ENCODE measurements at places on chromosomes 3 and 15.

- DNase-seq, result no peak
Measured at GRCh38 chr3:38643090-38643489, 6.4 kb downstream of the SCN5A start.

GRCh38 chr15:74179983-74180880 lies 6.7 kb downstream of the ISLR start:
- DNase-seq, result no peak

DNA sequence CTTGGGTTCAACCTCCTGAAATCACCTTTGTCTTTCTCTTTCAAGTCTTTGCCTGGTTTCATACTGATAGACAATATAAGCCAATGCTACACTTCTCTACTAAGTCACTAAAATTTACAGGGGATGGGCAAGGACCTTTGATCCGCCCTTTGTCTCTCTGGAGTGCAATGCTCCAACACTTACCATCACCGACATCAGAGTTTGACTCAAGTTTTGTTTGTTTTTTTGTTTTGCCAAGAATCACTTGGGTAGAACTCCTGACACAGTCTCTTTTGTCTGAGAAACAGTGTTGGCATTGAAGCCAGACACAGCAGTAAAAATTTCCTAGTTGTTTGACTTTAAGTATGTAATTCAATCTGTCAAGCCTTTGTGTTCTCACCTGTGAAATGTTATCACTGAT lies 29.3 kb downstream of the NFKBIZ start:
- no peak for DNase-seq

DNA sequence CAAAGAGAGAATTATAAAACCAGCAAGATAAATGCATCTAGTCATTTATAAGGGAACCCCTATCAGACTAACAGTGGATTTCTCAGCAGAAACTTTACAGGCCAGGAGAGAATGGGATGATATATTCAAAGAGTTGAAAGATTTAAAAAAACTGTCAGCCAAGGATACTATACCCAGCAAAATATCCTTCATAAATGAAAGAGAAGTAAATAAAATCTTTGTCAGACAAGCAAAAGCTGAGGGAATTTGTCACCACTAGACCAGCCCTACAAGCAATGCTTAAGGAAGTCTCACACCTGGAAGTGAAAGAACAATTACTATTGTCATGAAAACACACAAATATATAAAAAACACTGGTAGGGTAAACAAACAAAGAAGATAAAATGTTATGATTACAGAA lies 113.4 kb upstream of the FAM3D start:
- DNase-seq, result no peak

- DNase-seq, result peak; percentile 61
Measured at GRCh38 chr15:90142216-90143165, 40.2 kb upstream of the IDH2 start.

DNA sequence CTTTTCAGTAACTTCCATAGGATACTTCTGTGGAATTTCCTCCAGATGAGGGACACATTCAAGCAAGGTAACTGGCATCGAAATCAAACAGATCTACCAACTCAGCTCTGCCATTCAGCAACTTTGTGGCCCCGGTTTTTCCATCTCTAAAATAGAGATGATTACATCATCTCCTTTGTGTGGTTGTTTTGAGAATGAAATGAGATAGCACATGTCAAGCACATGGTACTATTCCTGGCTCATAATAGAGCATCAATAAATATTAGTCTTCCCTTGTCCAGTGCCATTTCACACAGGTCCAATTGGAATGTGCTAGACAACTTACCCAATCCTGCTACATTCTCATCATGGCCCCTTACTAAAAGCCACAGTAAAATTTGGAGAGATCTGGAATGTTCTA lies 24.2 kb upstream of the TM4SF4 start:
- DNase-seq, result no peak

DNA sequence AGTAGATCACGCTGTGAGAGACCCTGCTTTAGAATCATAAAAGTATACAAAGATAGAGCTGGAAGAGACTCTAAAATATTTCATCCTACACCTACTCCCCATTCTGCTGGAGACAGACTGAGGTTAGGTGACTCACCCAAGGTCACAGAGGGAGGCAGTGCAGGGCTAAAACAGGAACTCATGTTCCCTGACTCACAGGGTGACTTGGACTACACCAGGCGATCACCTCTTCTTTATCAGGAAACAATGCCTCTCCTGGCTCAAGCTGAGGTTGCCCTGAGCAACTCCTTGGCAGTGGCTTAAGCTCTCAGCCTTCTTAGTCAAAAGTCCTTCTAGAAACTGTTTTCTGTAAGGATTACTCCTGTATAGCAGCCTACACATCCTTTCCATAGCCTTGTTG lies 26.4 kb upstream of the TNFAIP8L3 start:
- no peak for DNase-seq

DNA sequence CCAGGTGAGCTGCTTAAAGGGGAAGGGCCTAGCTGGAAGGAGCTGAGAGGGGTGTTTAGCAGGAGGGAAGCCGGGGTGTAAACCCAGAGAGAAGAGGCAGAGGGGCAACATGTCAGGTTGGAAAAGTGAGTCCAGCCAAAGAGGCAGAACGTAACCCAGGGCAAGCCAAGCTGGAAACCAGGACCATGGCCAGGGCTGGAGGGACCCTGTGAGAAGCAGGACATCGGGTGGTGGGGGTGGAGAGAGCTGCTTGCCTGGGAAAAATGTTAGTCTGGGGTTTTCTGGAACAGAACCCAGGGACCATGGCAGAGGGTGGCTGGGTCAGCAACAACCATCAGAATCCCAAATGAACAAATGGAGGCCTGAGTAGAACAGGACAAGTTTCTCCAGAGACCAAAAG lies 32.6 kb downstream of the SEMA5B start:
- DNase-seq, result no peak

DNA sequence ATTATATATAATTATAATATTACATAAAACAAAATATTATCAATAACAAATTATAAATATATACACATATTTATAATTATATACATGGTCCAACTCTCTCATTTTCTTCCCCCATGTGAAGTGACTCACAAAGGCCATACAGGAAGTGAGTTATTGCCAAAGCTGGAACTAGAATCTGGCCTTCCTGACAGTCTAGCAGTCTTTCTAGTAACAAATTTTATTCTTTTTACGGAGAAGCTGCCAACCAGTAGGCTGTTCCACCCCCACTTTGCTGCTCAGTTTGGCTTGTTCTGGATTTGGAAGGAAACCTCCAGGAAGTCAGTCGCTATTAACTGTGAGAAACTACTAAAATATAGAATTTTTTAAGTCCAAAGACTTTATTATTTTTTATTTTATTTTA lies 79.6 kb downstream of the DHX36 start:
- no peak for DNase-seq

DNA sequence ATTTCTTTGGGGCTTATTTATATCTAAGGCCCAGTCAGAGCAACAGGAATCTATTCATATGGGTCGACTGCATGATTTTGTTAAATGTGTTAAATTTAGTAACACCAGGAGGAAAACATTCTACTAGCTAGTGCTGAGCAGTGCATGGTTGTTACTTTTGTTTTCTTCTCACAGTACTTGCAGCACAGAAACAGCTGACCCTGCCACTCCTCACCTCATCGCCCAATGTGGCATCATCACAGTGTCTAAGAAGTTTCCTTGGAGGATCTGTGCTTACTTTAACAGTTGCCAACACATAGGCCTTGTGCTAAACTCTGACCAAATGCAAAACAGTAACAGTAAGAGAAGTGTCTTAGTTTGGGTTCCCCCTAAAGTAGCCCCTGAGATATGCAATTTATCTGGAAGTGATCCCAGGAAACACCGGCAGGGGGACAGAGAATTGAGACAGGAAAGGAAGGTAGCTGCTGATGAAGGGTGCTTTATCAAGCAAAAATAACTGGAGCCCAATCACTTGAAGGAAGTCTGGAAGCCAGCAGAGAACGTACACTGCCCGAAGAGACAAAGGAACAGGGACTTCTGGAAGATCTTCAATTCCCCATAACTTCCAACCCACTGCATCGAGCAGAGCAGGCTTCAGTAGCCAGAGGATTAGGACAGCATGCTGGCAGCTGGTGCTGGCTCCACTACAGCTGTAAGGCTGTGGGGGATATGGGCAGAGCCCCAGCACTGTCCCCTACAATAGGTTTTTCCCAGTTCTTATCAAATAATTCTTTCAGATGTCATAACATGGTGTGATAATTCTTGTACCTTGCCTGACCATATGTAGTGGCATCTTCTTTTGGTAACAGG lies 36.0 kb upstream of the ULK4 start:
- no peak for DNase-seq

- DNase-seq, result no peak
Measured at GRCh38 chr3:25074149-25074548, 353.9 kb upstream of the RARB start.

DNA sequence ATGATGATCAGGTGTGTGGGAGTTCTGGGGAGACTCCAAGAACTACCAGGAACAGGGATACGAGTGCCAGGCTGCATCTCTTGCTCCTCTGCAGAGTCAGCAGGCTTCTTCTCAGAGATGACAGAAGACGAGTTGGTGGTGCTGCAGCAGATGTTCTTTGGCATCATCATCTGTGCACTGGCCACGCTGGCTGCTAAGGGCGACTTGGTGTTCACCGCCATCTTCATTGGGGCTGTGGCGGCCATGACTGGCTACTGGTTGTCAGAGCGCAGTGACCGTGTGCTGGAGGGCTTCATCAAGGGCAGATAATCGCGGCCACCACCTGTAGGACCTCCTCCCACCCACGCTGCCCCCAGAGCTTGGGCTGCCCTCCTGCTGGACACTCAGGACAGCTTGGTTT lies 7.9 kb downstream of the PRRT3 start:
- no peak for DNase-seq

GRCh38 chr3:143167969-143168854 lies 48.6 kb downstream of the CHST2 start:
- no peak for DNase-seq

GRCh38 chr15:79682285-79682684 lies 214.5 kb downstream of the MTHFS start:
- no peak for DNase-seq

DNA sequence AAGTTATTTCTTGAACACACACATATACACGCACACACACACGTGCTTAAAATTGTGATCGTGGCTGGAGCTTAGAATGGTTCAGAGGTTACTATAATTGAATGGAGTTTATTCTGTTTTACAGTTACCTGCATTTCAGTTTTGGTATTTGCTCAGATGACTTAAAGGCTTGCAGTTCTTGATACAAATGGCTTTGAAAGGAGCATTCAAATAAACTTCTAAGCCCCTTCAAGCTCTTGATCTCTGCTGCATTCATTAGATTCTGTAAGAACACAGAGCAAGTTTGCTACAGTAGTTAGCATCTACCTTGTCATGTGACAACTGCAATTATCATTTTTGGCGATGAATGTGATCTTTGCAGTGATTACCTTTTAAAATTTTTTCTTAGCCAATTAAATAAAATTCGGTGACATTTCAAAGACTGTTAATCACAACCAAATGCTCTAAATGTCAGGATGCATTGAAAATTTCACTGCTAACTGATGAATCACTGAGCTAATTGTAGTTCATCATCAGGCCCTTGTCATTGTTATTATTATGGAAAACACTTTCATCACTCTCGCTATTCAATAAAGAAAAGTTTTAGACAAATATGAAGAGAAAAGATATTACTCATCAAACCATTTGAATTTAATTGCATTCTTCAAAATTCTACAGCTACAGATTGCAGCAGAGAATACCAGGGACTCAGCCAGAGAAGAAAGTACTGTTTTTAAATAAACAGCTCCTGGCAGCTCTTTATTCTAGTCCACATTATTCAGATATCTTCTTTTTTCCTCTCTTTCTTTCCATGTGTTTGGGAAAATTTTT lies 296.1 kb downstream of the LRTM1 start:
- no peak for DNase-seq

- DNase-seq, result no peak
Measured at GRCh38 chr15:69126054-69126469, 34.4 kb upstream of the GLCE start.

DNA sequence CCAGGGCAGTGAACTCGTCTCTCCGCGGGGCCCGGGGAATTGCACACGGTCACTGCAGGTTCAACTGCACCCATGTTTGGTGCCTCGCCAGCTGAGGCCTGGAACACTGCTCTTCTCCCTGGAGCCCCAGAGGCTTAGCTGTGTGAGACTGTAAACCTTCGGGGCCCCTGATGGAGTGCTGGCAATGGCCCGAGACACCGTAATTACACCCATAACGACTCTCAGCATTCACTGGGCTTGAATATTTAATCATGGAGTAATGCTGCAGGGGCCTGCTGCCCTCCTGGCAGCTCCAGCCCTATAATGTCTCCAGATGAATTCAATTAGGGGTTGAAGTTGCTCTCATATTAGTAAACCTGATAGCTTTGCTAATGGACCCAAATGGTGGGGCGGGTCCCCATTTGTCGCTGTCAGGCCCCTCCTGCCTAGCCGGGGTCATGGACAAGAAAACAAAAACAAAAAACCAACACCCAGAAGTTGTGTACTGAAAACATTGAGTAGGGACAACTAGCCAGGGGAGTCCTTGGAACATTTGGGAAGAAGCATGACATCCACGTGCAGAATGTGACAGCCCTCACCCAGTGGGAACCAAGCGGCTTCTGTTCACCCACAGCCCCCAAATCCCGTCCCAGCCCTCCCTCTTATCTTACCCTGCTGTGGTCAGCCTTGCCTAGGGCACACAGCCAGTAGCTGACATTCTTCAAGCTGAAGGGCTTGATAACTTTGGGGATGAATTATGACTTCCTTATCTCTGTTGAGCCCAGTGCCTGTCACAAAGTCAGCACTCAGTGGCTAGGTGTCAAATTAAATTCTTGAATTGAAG lies 74.3 kb upstream of the SCN5A start:
- no peak for DNase-seq

- DNase-seq, result no peak
Measured at GRCh38 chr3:150727653-150728502, 24.2 kb upstream of the ERICH6 start.

- no peak for DNase-seq
Measured at GRCh38 chr3:143562789-143563188, 285.5 kb downstream of the SLC9A9 start.

GRCh38 chr3:160478338-160478737 lies 28.8 kb upstream of the TRIM59 start:
- DNase-seq, result no peak

- no peak for DNase-seq
Measured at GRCh38 chr3:25349095-25349494, 79.0 kb upstream of the RARB start.

DNA sequence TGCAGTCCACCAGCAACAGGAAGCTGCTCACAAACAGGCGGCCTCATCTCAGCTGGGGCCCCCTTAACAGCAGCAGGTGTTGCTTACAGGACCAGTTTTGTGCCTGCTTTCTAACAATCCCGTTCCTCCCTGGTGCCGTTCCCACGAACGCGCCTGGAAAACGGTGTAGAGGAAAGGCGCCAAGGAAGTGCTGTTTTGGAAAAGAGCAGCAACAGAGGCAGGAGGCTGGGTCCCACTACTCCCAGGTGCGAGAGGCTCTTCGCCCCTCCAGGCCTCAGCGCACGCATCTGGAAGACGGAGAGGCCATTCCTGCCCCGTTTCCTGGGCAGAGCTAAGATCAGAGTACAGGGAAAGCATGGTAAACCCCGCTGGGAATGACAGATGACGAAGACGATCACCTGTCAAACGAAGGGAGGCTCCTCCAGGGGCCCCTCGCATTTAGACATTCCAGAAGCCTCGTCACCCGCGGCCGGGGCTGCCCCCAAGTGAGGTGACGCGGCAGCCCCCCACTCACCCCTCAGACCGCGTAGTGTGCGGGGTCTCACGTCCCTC lies 603 bp downstream of the SCAPER start:
- DNase-seq, result peak; percentile 9

- peak; percentile 46 for DNase-seq
Measured at GRCh38 chr15:64634027-64634426, 141.4 kb downstream of the RBPMS2 start.

Data from central memory CD4-positive, alpha-beta T cell (primary cell).